Stomach (tissue), 19 donors: ENCODE measurements at places on chromosomes 7 and 10. TPM values are rescaled to one million over a fixed set of nuclear protein-coding genes. Genes with fewer than 3 reads are reported as not detected.
A peak's percentile ranks its signal among the peaks of the same experiment; 100 is the strongest.

GRCh38 chr10:118332948-118333710 is 9.0 kb downstream of the FAM204A start:
- no peaks in the 10 kb centered on the region for H3K4me1 ChIP-seq
- H3K4me3 ChIP-seq, result no peak overlapping the region
- H3K27ac ChIP-seq, result no peak overlapping the region
- no peaks in the 10 kb centered on the region for H3K27me3 ChIP-seq

- H3K4me3 ChIP-seq, result no peak overlapping the region
- no peak overlapping the region for H3K27ac ChIP-seq
- H3K27me3 ChIP-seq, result no peaks in the 10 kb centered on the region
- H3K36me3 ChIP-seq, result peaks cover 63% of the 10 kb centered on the region
- no peaks in the 10 kb centered on the region for H3K4me1 ChIP-seq
Observed at GRCh38 chr7:67311901-67312300, 315.3 kb downstream of the TYW1 start.

CDHR1 gene
- 0.18 TPM for total RNA-seq

DNA sequence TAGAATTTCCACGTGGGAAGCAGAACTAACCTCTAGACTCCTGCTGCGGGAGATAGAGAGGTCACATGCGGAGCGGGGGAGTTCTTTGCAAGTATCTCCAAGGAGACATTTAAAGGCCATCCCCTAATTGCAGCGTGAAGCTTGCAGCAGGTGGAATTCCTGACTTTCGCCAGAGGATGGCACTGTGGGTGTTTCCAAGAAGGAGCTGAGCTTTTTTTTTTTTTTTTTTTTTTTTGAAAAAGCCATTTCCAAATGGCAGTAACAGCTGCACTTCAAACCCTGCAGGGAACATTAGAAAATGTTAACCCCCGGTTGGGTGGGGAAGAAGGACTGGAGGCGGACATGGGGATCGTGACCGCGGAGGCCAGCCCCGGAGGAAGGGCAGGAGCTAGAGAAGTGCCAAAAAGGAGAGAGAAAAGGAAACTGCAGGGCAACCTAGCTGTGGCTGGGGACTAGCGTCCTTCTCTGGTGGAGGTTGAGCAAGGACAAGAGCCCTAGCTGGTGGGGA is 487.7 kb downstream of the TYW1 start:
- H3K4me1 ChIP-seq, result no peaks in the 10 kb centered on the region
- H3K27ac ChIP-seq, result no peak overlapping the region
- DNase-seq, result peak; percentile 45
- no peaks in the 10 kb centered on the region for H3K36me3 ChIP-seq

DNA sequence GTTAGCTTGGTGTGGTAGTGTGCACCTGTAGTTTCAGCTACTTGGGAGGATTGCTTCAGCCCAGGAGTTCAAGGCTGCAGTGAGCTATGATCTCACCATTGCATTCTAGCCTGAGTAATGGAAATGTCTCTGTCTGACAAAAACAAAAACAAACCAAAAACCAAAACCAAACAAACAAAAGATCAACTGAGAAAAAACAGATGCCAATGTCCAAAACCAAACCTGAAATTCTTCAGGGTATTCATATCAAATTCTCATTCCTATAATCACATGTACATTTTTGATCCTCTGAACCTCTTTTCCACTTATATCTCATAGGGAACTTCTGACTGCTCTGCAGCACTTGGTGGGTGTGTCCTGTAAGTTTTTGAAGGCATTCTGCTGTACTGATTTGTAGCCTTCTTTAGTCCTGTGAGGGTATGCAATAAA is 87.0 kb downstream of the CDK6 start:
- H3K4me1 ChIP-seq, result no peaks in the 10 kb centered on the region
- H3K36me3 ChIP-seq, result no peaks in the 10 kb centered on the region
- no peak for DNase-seq

CYP26C1 gene
- total RNA-seq, result not detected

DNA sequence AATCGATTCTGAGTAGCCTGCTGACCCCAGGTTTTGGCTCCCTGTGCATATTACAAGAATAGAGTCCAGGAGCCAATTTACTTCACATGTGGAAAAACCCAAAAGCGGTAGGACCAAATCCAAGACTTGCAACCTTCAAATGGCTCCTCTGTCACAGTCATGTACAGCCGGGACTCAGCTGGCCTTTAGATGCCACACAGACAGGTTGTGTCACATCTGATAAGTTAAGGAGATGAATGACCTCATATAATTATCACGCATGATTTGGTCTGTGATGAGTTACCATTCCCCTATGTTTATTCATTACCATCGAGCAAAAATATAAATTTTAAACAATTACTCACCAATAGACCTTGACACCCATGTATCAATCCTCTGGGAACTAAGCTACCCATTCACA is 14.2 kb downstream of the CACNA2D1 start:
- no peak for DNase-seq
- H3K27me3 ChIP-seq, result no peaks in the 10 kb centered on the region
- H3K36me3 ChIP-seq, result no peaks in the 10 kb centered on the region
- no peak overlapping the region for H3K4me3 ChIP-seq
- H3K27ac ChIP-seq, result no peak overlapping the region

DNA sequence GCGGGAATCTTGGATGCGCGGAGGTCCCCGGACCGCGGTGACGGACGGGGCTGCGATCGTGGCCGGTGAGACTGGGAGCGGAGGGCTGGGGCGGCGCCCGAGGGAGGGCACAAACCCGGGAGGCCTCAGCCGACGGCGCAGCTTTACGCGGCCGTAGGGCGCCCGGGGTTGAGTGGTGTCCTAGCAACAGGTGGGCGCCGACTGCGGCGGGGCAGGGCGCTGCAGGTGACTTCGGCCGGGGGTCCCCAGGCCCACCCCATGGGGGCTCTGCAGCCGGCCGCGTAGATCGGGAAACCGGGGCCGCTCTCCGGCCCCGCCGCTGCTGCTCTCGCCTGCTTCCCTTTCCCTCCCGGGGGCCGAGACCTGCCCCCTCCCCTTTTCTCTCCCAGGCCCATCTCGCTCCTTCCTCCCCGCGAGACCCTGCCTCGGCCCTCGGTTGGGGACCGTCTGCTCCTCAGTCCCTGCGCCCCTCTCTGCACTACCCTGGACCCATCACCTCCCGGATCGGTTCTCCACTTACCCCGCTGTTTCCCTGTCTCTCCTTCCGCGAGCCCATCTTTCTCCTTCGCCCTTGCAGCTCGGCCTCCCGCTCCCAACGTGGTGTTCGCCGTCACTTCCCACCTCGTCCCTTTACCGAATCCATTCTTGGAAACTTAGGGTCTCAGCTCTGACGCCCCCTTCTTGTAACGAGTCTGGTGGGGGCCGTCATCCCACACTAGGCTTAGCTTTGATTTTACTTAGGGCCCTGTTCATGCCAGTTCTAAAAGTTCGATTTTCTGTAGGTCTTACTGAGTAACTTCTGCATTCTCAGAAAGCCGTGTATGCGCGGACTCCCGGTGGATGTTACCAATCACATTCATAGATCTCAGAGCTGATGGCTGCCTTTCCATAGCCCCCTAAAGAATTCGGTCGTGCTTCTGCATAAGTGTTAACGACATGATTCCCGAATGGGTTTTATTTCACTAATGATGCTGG is 18.5 kb upstream of the ACBD5 start:
- H3K36me3 ChIP-seq, result no peaks in the 10 kb centered on the region
- peak overlapping the region; percentile 73 for H3K4me3 ChIP-seq
- no peak overlapping the region for H3K27ac ChIP-seq
- H3K27me3 ChIP-seq, result peaks cover 20% of the 10 kb centered on the region
- peak; percentile 31 for DNase-seq

HMX2 gene
- not detected for total RNA-seq
